ENCODE measurements at places on chromosomes 12 and 14.

DNA sequence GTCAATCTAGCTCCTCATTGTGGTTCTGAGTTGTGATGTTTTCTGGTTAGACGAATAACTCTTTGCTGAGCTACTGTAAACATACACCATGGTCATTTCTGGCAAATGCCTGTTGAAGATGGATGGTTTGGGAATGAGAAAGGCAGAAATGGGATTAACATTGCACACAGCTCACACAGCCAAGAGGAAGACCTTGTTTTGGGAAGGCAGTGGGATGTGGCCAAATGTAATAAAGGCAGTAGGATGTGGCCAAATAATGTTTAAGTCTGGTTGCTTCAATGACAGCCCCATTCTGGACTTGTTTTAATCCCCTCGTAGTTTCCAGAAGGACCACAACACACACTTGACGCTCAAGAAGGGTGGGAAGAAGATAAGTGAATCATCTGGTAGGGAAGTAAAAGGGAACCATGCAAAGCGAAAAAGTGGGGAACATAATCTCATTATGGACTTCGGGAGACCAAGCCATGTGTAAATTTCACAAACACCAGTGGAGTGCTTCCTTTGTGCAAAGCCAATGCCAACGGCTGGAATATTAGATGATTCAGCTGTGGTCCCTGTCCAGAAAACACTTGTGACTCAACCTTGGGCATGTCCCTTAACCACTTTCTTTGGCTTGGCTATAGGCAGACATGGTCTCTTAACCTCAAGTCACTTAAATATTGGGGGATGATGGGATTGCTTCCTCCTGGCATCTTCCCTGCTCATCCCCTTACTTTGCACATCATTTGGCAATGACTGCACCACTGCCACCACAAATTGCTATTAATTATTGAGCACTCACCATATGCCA lies 284.4 kb upstream of the CRY1 start:
- no peak for DNase-seq

DNA sequence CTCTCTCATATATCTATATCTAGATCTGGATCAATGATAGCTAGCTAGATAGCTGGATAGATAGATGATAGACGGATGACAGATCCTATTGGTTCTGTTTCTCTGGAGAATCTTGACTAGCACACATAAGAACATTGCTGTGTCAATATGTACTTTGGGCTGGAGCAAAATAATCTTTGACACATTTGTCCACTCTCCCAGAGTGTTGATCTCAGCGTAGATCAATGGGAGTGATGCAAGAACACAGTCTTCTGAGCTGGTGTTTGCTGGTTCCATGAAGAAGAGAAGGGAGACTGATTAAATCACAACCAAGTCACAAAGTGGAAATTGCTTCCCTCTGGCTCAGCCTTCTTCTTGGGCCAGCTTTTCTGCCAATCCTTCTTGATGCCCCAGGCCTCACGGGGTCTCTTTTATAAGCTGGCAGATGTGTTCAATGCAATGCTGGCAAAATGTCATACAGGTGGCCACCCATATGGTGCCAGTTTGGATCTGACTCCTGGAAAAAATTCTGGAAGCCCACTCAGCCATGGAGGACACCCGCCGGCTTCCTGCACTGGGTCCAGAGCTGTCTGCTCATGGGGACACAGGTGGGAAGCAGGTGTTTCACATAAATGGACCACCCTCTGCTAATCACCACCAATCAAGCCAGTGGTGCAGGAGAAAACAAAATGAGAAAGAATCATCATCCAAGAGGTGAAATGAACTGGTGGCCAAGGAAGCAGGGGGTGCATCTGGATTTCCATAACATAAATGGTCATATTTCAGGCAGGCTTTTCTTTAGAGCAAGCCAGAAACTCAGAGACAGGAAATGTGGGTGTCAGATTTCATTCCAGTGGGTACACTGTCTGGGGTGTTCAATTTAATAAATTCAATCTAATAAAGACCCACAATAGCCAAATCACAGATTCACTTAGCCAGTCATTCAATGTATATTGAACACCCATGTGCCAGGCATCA lies 310.3 kb downstream of the DPF3 start:
- DNase-seq = no peak

DNA sequence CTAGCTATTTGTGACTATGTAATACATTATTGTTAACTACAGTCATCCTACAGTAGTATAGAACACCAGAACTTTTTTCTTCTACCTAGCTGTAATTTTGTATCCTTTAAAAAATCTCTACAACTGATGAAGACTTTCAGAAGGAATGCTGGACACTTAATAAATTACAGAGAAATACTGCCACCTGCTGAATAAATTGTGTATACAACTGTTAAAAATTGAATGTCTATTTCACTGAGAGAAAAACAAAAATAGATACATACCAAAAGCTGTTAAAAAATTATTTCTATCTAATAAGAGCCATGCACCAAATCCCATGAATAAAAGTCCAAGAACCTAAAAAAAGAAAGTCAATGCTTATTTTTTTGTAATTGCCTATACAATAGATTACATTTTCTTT lies 6.6 kb downstream of the TSPAN19 start:
- DNase-seq = no peak

- no peak for DNase-seq
Measured at GRCh38 chr12:45986641-45987339, 3.6 kb downstream of the SCAF11 start.

GRCh38 chr14:78083837-78084236 lies 86.3 kb upstream of the NRXN3 start:
- no peak for DNase-seq

DNA sequence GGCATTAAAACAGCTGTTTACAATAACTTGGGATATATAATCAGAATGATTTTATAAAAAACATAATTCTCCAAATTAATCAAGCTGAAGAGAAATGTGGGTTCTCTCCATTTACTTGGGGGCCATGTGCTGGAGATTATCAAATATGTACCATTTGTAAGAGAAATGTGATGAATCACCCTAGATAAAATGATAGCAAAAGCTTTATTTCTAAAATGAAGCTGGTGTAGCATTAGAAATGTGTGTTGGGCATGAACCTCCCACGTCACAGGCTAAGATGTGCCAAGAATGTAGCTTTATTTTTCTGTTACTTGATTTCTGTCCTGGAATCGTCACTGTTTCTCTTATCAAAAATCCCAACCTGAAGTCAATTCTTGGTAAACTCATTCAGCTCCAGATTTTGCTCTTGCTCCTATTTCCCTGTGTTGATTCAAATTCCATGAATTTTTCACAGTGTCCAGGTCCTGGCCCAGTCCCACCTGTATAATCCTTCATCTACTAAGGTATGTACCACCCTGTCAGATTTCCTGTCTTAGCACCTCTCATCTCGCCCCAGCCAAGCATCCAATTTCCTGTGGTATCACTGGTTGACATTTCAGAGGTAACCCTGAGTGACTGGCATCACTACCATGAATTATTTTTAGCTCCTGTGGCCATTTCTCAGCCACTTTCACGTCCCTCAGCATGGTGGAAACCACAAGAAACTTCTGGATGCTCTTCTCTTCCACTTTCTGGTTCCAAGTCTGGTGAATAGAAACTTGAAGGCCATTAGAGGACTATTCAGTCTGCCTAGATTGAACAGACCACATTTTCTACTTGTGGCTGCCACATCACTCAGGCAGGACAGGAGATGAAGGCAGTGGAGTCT lies 103.6 kb upstream of the FLRT2 start:
- DNase-seq = no peak

DNA sequence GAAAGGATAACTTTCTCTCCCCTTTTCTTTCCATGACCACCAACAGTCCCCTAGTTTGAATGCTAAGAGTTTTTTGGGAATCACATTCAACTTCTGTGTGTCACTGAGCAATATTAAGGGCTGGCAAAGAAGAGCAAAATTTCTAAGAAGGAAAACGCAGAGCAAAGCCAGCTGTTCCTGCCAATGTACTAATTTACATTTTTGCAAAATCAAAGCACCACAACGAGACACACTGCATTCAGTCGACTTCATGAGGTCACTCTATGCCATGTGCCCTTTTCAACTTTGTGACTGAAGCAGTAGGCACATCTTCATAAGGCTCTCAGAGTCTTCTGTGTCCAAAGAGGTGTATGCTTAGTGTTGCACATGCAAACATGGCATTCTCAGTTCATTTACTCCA lies 66.4 kb downstream of the PTPRR start:
- no peak for DNase-seq

Measured in activated T-helper 1 cell treated with anti-CD3 and anti-CD28 coated beads, Interleukin-2, amount 50 U/mL, for 16 hours (primary cell).